A172 (cell line): ENCODE measurements at places on chromosomes 3 and 15. TPM values are rescaled to one million over a fixed set of nuclear protein-coding genes. Genes with fewer than 3 reads are reported as not detected.

DNA sequence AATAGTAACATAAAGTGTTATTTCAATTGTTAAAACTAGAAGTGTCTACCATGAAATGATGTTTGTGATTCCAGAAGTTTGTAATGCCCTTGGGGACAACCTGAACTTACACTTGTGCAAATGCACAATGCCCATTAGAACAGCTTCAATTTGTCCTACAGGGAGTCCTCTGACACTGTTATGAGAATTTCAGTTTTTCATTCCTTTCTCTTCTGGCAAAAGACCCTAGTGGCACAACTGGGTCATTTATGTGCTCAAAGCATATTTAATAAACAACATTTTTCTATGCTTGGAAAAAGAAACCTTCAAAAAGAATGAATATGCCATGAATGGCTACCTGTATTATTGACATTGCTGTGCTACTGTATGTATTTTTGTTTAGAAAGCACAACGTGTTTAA lies at the start of gene OR5H1:
TSS of gene OR5H1 (plus strand) at position 301 of the 400 bp plus-strand sequence. CDS start 1,977 bp downstream, outside the sequence.
- DNase-seq, result no peak

ZDHHC23 gene
- 2.4 and 2.7 TPM in 2 replicates for total RNA-seq

DNA sequence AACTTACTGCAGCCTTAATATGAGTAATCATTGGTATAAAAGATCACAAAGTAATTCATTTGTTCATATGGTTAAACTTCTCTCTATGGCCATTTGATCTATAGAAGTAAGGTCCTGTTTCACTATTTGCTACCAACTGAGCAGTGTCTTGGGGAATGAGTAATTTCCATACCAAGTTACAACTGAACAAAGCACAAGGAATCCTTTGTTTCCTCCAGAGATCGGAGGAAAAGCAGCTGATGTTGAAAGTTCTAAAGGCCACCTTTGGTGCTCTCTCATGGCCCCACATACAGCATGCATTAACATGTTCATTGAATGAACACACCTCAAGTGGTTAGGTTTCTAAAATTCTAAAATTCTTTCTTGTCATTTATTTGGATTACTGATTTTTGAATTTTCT lies 7.1 kb upstream of the CNTN3 start:
- no peak for DNase-seq

- DNase-seq, result no peak
Observed at GRCh38 chr15:80007532-80007931, 36.5 kb upstream of the BCL2A1 start.

DNA sequence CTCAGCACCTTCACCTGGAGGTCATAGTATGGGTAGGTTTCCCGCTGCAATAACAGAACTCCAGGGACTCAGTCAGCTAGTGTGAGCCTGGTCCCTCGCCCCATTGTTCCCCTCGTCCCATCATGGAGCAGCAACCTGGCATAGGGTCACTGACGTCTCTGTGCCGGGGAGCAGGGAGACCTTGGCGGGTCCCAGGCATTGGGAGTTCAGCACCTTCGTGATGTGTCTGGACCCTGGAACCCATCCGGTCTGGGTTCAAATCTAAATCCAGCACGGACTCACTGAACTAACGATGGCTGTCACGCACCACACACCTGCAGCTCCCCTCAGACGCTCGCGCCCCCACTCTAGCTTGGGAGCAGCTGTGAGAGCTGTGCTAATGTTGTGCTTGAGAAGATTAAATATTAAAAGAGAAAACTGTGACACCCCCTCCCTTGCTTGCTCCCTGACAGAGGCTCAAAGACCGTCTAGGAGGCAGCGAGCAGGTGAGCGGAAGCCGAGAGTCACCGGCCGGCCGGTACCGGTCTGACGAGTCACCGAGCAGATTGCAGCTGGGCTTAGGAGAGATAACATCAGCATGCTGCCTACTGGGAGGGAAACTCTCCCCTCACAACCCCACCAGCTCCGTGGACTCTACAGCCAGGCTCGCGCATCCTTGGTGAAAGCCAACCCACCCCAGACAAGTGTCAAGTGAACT lies 742 bp downstream of the PLA2G4F start:
- no peak for DNase-seq

DNA sequence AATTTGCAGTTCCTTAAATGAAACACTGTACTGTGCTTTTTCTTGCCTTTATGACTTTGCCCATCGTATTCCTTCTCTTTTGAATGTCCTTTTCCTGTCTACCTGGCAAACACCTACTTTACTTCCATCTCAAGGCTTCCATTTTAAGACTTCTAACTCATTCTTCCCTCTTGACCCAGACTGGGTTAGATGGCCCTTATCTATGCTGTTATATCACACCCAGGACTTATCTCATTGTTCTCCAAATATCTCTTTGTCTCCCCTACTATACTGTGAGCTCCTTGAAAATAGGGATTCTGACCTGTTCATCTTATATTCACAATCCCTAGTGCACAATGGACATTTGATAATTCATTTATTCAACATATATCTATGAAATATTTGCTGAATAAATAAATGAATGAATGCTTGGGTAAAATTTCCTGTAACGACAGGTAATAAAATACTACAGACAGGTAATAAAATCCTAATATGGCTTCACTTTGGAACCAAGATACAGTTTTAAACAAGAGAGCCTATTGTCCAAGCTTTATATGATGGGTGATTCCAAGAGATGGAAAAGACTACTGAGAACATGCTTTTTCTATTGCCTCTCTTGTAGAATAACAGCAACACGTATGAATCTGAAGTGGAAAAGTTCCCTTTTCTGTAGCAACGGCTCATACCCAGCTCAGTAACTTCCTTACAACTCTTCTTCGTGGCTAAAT lies 22.7 kb downstream of the EFL1 start:
- DNase-seq, result no peak

DNA sequence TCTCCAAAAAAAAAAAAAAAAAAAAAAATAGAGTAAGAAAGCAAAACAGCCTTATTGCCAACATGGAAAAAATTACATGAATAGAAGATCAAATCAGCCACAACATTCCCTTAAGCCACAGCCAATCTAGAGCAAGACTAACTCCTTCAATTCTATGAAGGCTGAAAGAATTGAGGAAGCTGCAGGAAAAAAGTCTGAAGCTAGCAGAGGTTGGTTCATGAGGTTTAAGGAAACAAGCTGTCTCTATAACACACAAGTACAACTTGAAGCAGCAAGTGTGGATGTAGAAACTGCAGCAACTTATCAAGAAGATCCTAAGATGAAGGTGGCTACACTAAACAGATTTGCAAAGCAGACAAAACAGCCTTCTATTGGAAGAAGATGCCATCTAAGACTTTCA lies 9.3 kb downstream of the PARL start:
- no peak for DNase-seq

GRCh38 chr3:24390169-24391130 lies 104.2 kb downstream of the THRB start:
- no peak for DNase-seq

- no peak for DNase-seq
Observed at GRCh38 chr3:69252631-69253030, 130.2 kb upstream of the LMOD3 start.

GRCh38 chr3:186760141-186760833 lies 23.1 kb upstream of the EIF4A2 start:
- DNase-seq, result peak; percentile 57

- DNase-seq, result peak; percentile 49
Observed at GRCh38 chr3:44058022-44058867, 183.4 kb upstream of the TOPAZ1 start.

DNA sequence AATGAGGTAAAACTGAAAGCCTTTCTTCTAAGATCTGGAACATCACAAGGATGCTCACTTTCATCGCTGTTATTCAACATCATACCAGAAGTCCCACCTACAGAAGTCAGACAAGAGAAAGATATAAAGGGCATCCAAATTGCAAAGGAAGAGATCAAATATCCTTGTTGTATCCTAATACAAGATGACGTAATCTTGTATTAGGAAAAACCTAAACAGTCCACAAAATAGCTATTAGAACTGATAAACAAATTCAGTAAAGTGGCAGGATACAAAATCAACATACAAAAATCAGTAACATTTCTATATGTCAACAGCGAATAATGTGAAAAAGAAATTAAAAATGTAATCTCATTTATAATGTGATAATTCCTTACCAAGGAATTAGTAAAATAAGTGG lies 195.1 kb upstream of the CBLB start:
- DNase-seq, result no peak

SLC24A5 gene
- not detected in 2 replicates for total RNA-seq

CA12 gene
- 0.45 and 1.3 TPM in 2 replicates for total RNA-seq

DNA sequence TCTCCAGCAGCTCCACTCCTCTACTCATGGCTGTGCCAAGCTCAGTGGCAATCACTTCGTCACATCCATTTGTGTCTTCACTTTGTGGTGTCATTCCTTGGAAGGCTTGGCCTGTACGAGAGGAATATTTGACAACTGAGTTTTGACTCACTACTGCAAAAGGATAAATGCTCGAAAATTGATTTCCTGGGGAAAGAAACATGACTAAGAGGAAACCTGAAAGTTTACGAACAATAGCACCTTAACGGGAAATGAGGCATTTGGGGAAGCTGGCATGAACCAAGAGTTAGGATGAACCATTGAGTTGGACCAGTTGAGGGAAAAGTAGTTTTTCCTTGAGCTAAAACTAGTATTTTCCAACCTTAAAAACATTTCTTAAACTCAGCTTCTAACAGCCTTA lies 74.2 kb upstream of the ABHD17C start:
- DNase-seq, result no peak

CNTN4 gene
- total RNA-seq, result not detected in 2 replicates

- DNase-seq, result no peak
Observed at GRCh38 chr3:71718072-71718471, 7.1 kb downstream of the EIF4E3 start.

CKMT1B gene
- total RNA-seq, result not detected in 2 replicates

DNA sequence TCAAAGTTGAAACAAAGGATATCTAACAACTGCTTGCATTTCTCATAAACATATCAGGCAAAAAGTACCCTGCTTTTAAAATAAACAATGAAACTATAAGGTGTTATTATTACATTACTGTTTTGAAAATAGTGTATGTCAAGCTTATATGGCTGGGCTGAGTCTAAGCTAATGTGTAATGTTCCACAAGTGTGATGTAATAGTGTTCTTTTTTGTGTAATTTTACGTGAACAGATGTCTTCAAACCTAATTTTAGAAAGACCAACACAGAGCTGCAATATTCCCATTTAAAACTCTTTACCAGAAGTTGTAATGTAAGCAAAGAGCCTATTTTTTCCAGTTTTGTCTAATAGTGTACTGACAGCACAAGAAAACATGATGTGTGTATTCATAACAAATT lies 34.0 kb downstream of the MINDY2 start:
- DNase-seq, result no peak

DNA sequence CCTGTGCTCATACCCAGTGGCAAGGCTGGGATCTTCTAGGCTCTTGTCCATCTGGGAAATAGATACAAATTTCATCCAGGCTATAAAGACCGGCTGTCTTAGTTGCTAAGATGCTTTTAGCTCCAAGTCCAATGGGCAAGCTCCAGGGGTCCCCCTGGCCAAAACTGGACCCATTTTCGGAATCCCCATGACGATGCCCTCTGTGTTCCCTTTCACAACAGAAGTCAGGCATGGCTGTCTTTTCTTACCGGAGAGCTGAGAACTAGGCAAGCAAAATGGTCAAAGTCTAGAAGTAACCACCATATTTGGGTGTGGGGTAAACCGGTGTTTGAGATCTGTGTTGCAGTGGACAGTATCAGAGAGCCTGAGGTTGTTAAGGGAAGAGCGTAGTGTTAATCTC lies 1.0 kb downstream of the GLYCTK start:
- DNase-seq, result no peak

GOLGA6L7 gene
- total RNA-seq, result not detected in 2 replicates

DNA sequence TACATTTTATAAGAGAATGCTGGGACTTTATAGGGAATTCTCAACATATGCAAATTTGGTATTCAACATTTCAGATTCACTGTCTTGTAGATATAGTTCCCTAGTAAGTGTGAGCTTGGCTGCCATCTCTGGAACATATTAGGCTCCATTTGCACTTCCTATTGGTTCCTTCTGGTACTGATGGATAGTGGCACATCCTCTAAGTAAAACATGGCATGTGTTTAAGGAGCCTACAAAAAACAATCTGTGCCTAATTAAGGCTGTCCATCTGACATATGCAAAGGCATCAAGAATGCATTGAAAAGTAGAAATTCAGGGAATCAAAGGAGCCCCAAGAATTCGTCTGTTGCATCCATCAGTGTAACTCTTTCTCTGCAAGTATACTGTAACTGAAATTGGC lies 344.1 kb downstream of the UNC13C start:
- no peak for DNase-seq

DNA sequence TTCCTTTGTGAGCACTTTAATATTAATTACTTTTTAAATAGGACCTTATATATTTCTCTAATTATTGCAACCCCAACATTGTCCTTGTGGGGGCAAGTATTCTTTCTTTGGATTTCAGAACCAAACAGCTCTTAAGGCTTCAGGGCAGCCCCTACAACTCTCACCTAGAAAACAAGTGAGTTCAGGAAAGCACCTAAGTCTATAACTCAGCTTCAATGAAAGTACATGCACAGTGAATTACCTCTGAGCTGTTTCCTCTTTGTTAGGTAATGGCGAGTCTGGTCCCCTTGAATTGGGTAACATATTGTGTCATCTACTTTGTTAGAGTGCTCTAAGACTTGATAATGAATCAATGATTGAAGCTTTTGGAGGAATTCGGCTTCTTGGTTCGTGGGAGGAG lies 545.7 kb downstream of the NLGN1 start:
- DNase-seq, result no peak

GRCh38 chr15:55387027-55387426 lies 21.1 kb downstream of the CCPG1 start:
- no peak for DNase-seq

DNA sequence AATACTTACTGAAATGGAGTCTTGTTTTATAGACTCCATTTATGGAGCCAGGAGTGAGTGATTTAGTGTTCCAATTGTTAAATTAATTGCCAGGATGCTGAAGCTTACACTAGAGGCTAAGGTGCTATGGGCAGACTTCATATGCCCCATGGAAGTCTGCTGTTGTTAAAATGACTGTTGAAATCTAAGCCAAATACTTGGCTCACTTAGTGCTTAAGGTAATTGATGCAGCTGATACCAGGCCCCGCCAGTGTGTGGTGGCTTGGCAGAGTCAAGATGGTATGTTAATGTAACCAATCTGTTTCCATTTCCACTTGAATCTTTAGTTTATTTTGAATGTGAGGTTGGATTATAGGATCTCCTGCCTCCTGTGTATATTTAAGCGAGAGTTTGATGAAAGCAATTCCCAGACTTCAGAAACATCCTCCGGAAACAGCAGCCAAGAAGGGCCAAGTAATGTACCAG lies 187.1 kb downstream of the ITPR1 start:
- DNase-seq, result no peak
